ENCODE measurements at places on chromosomes 4 and X. TPM values are rescaled to one million over a fixed set of nuclear protein-coding genes. Genes with fewer than 3 reads are reported as not detected.
A peak's percentile ranks its signal among the peaks of the same experiment; 100 is the strongest.

DNA sequence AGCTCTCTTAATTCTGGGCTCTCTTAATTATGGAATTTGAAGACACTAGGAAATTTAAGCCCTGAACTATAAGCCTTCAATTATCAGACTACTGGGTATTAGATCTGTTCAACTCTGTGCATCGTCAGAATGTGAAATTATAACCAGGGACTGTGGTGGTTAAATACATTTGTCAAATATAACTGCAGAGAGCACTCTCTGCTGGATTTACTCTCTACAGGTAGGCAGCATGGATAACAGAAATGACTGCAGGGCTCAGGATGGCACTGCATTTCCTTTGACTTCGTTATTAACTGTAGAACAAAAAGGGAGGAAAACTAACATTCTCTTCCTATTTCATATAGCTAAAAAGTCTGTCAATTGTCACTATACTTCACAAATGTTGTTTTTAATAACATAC lies 310.1 kb upstream of the RASGEF1B start:
- no peak for DNase-seq

- no peak for DNase-seq
These were observed 1049.8 kb upstream of the POU3F4 start for GRCh38 chrX:82458207-82458754.

- DNase-seq = no peak
These were observed 33.4 kb downstream of the ARHGEF6 start for GRCh38 chrX:136747003-136747986.

- no peak for DNase-seq
These were observed 23.1 kb upstream of the PWWP3B start for GRCh38 chrX:106144755-106145639.

DNA sequence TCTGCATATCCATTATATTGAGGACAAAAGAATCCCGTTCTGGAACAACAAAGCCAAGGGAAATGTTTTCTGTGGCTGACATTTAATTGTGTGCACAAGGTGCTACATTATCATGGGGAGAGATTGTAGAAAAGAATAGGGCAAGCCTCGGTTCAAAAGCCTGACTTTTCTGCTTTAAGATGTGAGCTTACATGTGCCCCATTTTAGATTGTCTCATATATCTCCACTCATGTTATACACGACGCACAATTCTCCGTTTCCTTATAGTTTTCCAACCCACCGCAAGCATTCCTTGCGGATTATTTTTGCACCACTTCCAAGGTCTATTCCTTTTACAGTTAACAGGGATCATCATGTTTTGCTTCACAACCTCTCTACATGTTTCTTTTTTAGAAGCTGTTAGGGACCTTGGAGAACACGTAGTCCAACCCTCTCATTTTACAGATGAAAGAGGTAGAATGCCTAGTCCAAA lies 99.6 kb upstream of the MAML3 start:
- DNase-seq = no peak

DNA sequence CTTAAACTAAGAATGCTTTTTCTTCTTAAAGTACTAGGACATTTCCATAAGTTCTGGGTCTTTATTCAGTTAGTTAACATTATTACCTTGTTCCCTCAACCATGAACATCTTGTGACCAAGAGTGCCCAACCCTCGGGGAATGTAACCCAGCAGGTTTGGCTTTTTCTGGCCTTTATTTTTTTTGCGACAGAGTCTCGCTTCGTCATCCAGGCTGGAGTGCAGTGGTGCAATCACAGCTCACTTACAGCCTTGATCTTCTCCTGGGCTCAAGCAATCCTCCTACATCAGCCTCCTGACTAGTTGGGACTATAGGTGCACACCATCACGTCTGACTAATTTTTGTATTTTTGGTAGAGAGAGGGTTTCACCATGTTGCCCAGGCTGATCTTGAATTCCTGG lies 65.1 kb downstream of the USP11 start:
- DNase-seq = no peak

GRCh38 chr4:23856630-23857029 lies 33.2 kb downstream of the PPARGC1A start:
- no peak for DNase-seq

GRCh38 chrX:125627676-125628075 lies 308.0 kb downstream of the TEX13C start:
- no peak for DNase-seq

Gene TRPC3
- 0.20 TPM for total RNA-seq

Gene UNC5C
- total RNA-seq = 4.7 TPM

- DNase-seq = no peak
These were observed 238.6 kb downstream of the TRIML1 start for GRCh38 chr4:188377816-188378215.

Gene CCSER1
- not detected for total RNA-seq

Gene GABRG1
- total RNA-seq = not detected

DNA sequence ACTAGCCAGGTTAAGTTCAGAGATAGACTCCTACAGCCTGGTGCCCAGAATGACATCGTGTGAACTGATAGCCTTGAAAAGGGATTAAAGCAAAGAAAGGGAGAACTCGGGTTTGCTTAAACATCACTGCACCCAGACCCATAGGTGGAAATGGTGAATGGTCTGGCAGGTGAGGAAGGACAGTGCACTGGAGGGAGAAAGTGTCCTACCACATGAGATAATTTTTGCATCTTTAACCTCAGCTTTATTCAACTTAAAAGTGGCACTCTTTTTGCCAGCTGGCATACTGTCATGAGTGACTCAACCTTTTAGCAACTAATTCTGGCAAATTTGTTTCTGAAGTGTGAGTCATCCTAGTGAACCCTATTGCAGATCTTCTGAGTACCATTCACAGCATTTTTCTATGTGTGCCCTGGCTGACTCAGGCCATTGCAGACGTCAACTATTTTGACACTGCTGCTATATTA lies 53.0 kb upstream of the DAPP1 start:
- no peak for DNase-seq

- DNase-seq = no peak
These were observed 1.0 kb downstream of the HMGB2 start for GRCh38 chr4:173332963-173333657.

DNA sequence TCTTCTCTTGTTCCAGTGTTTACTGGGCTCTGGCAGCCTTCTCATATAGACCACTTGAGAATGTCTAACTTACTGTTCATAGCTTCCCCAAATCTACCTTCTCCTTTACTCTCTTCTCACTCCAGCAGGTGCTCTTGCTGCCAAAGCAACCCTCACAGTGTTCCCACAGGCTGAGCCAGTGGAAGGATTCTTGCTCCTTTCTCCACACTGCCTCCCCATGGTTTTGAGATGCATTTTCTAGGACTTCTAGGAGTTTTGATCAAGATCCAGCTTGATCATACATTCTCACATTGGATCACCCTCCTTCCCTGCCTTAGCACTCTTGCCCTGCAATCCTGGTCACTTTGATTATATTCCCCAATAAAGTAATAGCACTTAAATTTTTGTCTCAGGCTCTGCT lies 230.8 kb downstream of the TMEM47 start:
- DNase-seq = no peak

- DNase-seq = no peak
These were observed 22.0 kb upstream of the STK26 start for GRCh38 chrX:132001127-132001526.

Gene TMSB15A
- total RNA-seq = 1.1 TPM

Gene FAM184B
- not detected for total RNA-seq

DNA sequence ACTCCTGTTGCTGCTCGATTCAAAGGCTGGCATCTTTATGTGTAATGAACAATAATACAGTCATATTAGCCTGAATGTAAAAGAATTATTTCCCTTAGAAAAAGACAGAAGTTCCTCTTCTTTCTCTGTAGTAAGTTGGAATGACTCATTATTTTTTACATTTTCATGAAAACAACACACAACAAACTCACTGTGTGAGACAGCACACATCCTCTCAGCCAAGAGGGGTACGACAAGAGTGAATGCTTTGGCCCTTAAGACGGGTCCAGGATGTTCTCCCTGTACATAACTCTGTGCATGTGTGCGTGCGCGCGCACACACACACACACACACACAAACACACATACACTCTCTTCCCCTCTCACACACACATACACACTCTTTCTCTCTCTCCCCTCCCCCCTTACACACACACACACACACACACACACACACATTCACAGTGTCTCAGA lies 72.8 kb downstream of the MANBA start:
- DNase-seq = no peak

GRCh38 chrX:143757887-143758286 lies 37.3 kb upstream of the SPANXN2 start:
- peak; percentile 56 for DNase-seq

DNA sequence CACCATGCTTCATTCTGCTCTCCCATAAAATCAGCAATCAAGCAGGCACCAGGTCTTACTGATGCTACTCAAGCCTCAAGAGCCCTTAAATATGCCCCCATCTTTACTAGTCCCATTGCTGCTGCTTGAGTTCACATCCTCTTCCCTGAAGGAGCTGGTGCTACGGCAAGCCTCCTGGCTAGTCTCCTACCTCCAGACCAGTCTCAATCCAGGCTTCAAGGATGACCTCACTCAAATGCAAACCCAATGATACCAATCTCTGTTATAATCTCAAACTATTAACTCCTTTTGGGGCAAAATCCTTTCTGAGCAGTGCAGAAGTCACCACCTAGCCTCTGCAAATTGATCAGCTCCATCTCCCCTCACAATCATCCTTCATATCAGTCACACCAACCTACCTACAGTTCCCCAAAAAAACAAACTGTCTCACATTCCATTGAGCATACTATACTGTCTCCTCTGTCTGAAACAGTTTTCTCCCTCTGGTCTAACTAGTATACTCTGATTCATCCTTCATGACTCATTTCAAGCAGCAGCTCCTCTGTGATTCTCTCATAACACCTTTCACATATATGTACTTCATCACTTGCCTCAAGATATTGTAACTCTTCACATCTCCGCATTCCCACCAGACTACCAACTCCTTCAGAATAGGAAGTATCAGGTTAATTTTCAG lies 30.0 kb downstream of the PAPSS1 start:
- no peak for DNase-seq

DNA sequence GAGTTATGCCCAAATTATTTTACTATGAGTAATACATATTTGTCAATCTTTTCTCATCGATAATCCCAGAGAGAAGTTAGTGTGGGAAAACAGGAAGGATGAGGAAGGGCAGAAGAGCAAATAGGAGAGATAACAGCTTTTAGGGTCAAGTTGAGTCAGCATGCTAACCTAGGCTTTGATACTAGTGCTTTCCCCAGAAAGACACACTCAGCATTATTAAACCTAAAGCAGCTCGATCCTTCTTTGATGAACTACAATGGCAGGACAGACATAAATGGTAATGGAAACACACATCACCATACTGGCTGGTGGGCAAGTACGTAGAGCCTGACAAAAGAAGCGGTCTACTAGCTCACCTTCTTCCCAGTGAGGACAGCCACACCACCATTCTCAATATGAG lies 20.5 kb downstream of the AIFM1 start:
- no peak for DNase-seq

DNA sequence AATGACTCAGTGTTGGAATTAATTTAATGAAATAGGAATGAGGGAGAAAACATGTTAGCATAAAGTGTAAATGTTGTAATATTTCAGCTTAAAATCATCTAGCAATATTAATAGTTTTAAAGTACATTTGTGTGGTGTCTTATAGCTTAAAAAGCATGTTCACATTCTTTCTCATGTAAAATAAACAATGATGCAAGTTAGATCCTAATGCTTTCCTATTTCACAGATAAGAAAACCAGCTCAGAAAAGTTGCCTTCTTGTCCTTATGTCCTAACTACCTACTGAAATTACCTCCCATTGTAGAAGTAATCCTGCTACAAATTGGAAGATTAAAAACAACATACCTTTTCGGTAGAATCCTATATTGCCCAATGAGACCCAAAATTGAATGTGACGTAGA lies 40.9 kb upstream of the PRDM8 start:
- no peak for DNase-seq

Gene FANCB
- 3.2 TPM for total RNA-seq

- DNase-seq = no peak
These were observed 3.7 kb upstream of the PHOX2B start for GRCh38 chr4:41752081-41752836.

Gene ZNF141
- total RNA-seq = 7.9 TPM

DNA sequence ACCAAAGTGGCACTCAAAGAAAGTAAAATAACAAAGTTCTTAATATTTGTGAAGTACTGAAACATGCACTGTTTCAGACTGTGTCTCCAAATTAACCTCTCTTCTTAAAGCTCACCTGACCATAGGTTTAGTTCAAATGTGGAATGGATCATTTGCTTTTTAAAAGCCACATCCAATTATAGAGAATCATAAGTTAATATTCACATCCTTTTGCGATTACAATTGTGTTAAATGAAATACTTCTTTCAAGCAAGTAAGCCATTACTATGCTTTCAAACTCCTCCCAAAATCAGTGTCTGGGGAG lies 95.3 kb upstream of the PTPN13 start:
- DNase-seq = no peak

Gene GAGE2A
- not detected for total RNA-seq

Gene C4orf51
- total RNA-seq = not detected

- no peak for DNase-seq
These were observed 207.3 kb upstream of the CENPE start for GRCh38 chr4:103405415-103405814.

- DNase-seq = no peak
These were observed 177.7 kb upstream of the MID1 start for GRCh38 chrX:10798041-10798440.

- no peak for DNase-seq
These were observed 580.9 kb upstream of the ZFP42 start for GRCh38 chr4:187414716-187415115.

Data from chondrocyte (in vitro differentiated cells).